ENCODE measurements at places on chromosomes 3 and 15.

DNA sequence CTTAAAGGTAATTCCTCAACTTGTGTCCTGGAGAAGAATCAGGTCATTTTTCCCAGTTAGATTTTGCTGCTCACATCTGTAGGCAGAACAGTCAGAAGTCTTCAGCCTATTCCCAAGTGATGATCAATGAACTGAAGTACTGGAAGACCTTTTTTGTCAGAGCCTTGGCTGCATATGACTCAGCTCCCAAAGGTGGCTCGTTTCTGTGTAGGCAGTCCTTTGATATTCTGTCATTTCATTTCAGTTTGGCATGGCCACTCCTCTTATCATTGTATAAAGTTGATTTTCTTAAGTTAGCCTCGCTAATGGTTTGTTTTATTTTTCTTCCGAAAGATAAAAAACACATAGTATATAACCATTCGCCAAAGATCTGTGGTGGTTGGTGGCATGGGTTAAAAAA lies 90.7 kb downstream of the KLHL25 start:
- DNase-seq = no peak

- peak; percentile 46 for DNase-seq
Measured at GRCh38 chr3:102536456-102536855, 101.6 kb downstream of the ZPLD1 start.

GRCh38 chr3:48505146-48505545 lies 1.2 kb upstream of the SHISA5 start:
- DNase-seq = no peak

GRCh38 chr3:139423232-139423631 lies 33.8 kb upstream of the COPB2 start:
- no peak for DNase-seq

- DNase-seq = peak; percentile 3
Measured at GRCh38 chr3:72613871-72614270, 234.4 kb downstream of the SHQ1 start.

DNA sequence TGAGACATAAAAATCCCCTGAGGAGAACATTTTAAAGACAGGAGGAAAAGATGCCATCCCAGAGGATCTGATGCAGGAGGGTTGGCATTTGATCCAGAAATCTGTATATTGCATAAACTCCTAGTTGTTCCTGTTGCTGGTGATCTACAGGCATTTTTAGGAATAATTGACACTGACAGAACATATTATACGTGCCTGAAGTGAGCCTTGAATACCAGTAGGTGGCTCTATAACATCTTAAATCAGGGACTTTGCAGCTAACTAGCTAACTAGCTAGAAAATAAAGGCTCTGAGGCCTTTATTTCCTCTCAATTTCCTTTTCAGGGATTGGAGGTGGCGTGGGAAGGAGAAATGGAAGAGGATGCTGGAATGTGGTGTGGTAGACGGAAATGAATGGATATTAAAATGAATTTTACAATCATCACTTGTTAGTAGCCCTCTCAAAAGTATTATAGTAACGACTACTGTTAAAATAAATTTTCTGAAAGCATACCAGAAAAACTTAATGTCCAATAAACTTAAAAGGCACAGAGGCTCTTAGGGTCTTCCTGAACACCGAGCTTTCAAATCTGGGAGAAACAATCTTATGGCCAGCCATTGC lies 73.8 kb upstream of the ZBED2 start:
- peak; percentile 78 for DNase-seq

DNA sequence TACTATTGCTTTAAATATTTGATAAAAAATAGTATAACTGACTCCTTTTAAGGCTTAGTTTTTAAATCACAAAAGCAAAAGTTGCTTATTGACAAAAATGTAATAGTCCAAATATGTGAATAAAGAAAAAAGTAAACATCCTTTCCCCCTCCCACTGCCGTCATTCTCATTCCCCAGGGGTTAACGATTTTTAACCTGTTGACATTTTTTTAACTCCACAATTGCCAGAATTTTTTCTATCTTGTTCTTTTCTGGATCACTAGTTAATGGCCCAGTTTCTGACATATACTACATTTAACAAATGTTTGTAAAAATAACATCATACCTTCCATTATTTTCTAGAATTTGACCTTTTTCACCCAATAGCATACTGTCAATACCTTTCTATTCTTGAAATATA lies 60.6 kb upstream of the TCF12 start:
- DNase-seq = no peak

DNA sequence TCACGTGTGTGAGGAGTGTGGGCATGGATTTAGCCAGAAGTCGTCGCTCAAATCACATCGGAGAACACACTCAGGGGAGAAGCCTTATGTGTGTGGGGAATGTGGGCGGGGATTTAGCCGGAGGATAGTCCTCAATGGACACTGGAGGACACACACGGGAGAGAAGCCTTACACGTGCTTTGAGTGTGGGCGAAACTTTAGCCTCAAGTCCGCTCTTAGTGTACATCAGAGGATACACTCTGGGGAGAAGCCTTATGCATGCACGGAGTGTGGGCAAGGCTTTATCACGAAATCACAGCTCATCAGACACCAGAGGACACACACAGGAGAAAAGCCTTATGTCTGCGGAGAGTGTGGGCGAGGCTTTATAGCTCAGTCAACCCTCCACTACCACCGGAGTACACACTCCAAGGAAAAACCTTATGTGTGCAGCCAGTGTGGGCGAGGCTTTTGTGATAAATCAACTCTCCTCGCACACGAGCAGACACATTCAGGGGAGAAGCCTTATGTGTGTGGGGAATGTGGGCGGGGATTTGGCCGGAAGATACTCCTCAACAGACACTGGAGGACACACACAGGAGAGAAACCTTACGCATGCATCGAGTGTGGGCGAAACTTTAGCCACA lies 28.1 kb downstream of the ZNF589 start:
- no peak for DNase-seq

GRCh38 chr15:59940928-59941327 lies 63.2 kb upstream of the FOXB1 start:
- DNase-seq = no peak

DNA sequence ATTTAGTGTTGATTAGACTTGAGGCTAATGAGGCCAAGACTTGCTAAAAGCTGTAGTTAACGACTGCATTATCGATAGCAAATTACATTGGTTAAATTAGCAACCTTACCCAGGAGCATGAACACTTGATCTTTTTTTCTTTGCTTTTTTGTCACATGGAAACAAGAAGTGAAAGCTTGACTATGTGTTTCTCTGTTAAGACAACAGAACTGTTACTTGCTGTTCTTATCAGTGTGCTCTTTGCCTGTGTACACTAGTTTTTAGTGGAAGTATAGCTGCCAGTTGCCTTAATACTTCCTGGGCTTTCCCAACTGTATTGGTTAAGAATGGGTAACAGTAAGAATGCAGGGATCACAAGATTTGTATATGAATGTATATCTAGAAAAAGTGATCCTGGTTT lies 625.5 kb downstream of the NAALADL2 start:
- no peak for DNase-seq

DNA sequence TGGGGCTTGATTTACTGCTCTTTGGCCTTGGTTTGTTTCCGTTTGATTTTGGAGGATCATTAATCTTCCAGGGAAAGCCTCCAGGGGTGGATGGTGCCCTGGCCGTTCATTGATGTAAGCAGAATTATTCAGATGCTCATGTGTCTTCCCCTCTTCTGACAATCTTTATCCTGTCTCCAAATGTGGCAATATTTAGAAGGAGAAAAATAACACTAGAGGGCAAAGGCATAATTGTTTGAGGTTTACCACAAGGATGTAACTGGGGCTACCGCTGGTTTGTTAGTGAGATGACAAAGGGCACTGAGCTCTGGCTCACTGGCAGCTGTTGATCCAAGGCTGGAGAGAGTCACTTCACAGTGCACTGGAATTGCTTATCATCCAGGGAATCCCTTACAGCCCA lies 18.2 kb upstream of the PLCL2 start:
- DNase-seq = peak; percentile 85

GRCh38 chr3:47456984-47457383 lies 18.8 kb downstream of the SCAP start:
- DNase-seq = no peak

- DNase-seq = no peak
Measured at GRCh38 chr3:30795176-30795575, 99.3 kb downstream of the GADL1 start.

- DNase-seq = no peak
Measured at GRCh38 chr15:74120426-74120825, 10.0 kb upstream of the ISLR2 start.

DNA sequence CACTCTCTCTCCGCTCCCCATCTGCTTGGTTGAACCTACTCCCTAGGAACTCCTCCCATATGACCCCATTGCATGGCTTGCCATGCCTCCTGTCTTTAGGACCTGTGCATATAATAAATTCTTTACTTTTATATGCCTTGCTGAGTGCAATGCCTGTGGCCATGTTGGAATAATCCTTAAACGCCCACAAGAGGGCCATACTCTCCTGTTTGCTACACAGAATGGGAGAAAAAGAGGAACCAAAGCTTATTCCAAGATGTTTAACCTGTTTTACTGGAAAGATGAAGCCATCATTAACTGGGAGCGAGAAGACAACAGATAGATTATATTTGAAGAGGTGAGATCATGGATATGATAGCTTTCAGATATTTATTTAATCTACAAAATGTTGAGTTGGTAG lies 1097.8 kb downstream of the NAALADL2 start:
- DNase-seq = peak; percentile 45

DNA sequence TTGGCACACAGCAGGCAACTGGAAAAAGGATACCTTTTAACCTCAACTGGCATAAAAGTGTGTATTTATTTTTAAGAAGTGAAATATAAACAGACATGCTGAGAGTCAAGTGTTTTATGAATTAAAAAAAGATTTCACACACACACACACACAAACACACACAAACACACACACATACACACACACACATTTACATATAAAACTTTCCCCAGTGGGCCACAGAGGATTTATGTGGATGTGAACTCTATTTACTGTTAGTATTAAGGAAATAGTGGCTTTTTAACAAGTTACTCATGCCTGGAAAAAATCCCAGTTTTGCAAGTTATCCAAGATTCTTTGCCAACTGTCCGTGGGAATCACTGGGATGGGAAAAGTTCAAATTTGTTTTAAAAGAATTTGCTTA lies 725.9 kb upstream of the NR2F2 start:
- peak; percentile 98 for DNase-seq

- peak; percentile 20 for DNase-seq
Measured at GRCh38 chr3:115428841-115429240, 194.5 kb upstream of the GAP43 start.

- peak; percentile 83 for DNase-seq
Measured at GRCh38 chr3:139329364-139329850, 14.4 kb upstream of the MRPS22 start.

GRCh38 chr3:159520638-159521037 lies 468.0 kb upstream of the IL12A start:
- no peak for DNase-seq

GRCh38 chr15:76391847-76392246 lies 55.3 kb downstream of the ISL2 start:
- peak; percentile 42 for DNase-seq

GRCh38 chr3:30098653-30099455 lies 507.5 kb upstream of the TGFBR2 start:
- peak; percentile 48 for DNase-seq

DNA sequence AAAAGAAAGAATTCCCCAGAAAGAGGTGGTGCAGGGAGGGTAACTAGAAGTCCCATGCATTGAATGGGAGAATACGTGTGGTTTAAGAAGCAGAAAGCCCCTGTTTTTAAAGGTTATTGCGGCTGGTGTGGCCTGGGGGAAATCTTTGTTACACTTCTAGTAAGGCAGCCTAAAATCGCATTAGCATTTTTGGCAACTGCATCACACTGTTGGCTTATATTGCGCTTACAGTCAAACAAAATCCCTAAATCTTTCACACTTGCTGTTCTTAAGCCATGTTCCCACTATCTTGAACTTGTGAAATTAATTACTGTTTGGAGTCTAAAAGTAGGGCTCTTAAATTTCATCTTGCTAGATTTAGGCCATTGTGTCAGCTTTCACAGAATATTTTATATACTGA lies 66.0 kb upstream of the GOLIM4 start:
- no peak for DNase-seq

DNA sequence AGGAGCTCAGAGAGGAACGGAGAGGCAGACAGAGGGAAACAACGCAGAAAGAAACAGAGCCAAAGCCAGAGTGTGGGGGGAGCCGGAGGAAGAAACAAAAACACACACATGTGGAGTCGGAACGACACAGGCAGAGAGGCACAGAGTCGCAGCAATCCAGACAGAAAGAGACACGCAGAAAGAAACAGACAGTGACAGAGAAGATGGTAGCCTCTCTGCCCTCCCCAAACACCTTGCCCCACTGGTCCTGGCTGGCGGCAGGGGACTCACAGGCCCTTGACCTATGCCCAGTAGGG lies 1.7 kb downstream of the NCKIPSD start:
- peak; percentile 16 for DNase-seq

GRCh38 chr15:40459391-40460015 lies 11.3 kb upstream of the CHST14 start:
- no peak for DNase-seq

GRCh38 chr3:172320468-172320867 lies 127.8 kb downstream of the GHSR start:
- peak; percentile 32 for DNase-seq

DNA sequence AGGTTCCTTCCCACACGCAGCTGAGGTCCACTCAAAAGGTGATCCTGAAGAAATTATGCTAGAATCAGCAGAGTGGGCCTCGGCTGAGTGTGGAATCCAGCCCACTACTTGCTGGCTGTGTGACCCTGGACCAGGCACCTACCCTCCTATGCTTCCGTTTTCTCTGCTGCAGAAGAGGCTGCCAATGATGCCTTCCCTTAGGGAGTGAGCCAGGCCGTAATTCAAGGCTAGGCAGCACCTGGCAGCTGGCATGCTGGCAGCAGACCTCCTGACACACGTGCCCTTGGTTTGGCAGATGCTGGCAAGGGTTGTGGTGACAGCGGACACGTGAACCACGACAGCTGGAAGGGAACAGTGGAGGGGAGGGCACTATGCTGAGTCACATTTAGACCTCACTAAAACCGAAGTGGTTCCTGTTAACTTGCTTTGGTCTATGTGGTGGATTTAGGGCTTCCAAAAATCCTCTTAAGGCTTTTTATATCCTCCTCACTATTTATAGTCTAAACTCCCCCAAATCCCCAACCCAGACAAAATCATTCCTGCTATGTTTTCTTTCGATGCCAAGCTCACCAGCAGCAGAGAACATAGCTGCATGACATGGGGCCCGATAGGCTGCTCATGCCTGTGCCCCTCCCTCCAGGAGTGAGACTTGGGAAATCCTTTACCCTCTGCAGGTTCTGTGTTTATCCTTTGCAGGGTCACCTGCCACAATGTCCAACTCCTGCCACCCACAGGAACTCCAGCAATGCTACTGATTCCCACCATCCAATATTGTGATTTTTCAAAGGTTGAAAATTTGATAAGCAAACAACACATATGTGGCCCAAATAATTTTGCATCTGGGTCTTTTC lies 10.6 kb upstream of the PCSK6 start:
- DNase-seq = no peak

- no peak for DNase-seq
Measured at GRCh38 chr15:92653366-92653765, 2.2 kb downstream of the FAM174B start.

All from EH (cell line).